T-helper 17 cell (primary cell): ENCODE measurements at places on chromosomes 16 and 17. TPM values are rescaled to one million over a fixed set of nuclear protein-coding genes. Genes with fewer than 3 reads are reported as not detected.

NPIPB6 gene
- 5.9 TPM for total RNA-seq

SCIMP gene
- total RNA-seq, result 4.8 TPM

SHBG gene
- total RNA-seq, result not detected

PMFBP1 gene
- 1.6 TPM for total RNA-seq

CCL17 gene
- not detected for total RNA-seq

SOST gene
- not detected for total RNA-seq

SLC5A2 gene
- 2.8 TPM for total RNA-seq

ACAP1 gene
- 702 TPM for total RNA-seq

RASL10B gene
- 0.50 TPM for total RNA-seq

TMEM92 gene
- not detected for total RNA-seq

PRAC1 gene
- total RNA-seq, result not detected

RNF135 gene
- 2.3 TPM for total RNA-seq

TMC8 gene
- 352 TPM for total RNA-seq

TPSD1 gene
- total RNA-seq, result not detected

ABCA9 gene
- not detected for total RNA-seq

ALOX12 gene
- 1.2 TPM for total RNA-seq

MT1E gene
- total RNA-seq, result 1.9 TPM

SLFN14 gene
- total RNA-seq, result 7.2 TPM

CEP95 gene
- 143 TPM for total RNA-seq

RNF222 gene
- 0.52 TPM for total RNA-seq

TMC7 gene
- not detected for total RNA-seq

CSH2 gene
- 3.6 TPM for total RNA-seq

RAMP2 gene
- not detected for total RNA-seq

SPIRE2 gene
- total RNA-seq, result 1.3 TPM

KRTAP2-2 gene
- not detected for total RNA-seq

SLC38A8 gene
- not detected for total RNA-seq

KIF2B gene
- not detected for total RNA-seq

CCL3 gene
- 5.8 TPM for total RNA-seq

OTOP3 gene
- total RNA-seq, result not detected

KAT8 gene
- 86.7 TPM for total RNA-seq

CNOT1 gene
- total RNA-seq, result 213 TPM

COPRS gene
- total RNA-seq, result 3.5 TPM

CACNG4 gene
- total RNA-seq, result not detected

OR1F1 gene
- total RNA-seq, result not detected

CCDC144A gene
- 9.9 TPM for total RNA-seq

ACSM2B gene
- total RNA-seq, result not detected

RASD1 gene
- total RNA-seq, result 1.4 TPM

HSPB9 gene
- not detected for total RNA-seq

GH1 gene
- not detected for total RNA-seq

STX1B gene
- total RNA-seq, result 0.27 TPM

KRTAP4-4 gene
- not detected for total RNA-seq

PLCG2 gene
- total RNA-seq, result 16.2 TPM

LSM12 gene
- 35.3 TPM for total RNA-seq

PLLP gene
- 0.75 TPM for total RNA-seq

CDH1 gene
- total RNA-seq, result 0.44 TPM

AATK gene
- 1.9 TPM for total RNA-seq

CSH1 gene
- total RNA-seq, result 9.9 TPM

MMP28 gene
- total RNA-seq, result 0.44 TPM

TPPP3 gene
- 0.70 TPM for total RNA-seq

KRT32 gene
- total RNA-seq, result not detected

CLEC10A gene
- 0.40 TPM for total RNA-seq

TBC1D3G gene
- total RNA-seq, result 0.75 TPM

BEAN1 gene
- not detected for total RNA-seq

MYO1C gene
- total RNA-seq, result 29.5 TPM

LGALS9 gene
- 64.7 TPM for total RNA-seq

COL1A1 gene
- total RNA-seq, result 16.6 TPM

SLC2A4 gene
- not detected for total RNA-seq
